NCI-H2081 treated with DMSO at 0.1 percent for 48 hours (cell line): ENCODE measurements at places on chromosomes 16 and 17.
A peak's percentile ranks its signal among the peaks of the same experiment; 100 is the strongest.

DNA sequence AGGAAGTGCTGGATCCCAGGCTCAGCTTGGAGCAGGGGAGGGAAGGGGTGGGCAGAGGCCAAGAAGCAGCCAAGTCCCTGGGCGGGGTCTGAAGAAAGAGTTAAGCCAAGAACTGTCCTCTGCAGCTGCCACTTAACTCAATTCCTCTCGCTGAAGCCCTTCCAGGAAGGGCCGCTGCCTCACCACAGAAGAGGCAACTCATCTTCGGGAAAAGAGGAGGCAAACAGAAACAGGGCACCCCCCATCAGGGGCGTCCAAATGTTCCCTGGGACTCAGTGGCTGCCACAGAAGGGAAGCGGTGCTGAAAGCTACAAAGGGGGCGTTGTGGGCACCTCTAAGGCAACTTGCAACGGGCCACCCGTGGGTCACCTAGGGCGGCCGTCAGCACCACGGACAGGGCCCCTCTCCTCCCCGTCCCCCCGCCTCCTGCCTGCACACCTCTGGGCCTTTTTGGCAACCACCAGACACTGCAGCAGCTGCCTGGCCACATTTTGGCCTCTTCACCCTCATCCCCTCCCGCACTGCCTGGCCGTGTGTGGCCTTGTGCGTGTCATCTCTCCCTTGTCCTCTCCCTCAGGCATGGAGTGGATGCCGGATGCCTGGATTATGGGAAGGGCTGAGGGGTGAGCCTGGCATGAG, 2.5 kb downstream of the TLCD3B start:
- no peak for DNase-seq

GRCh38 chr17:13158494-13159240, 140.8 kb upstream of the ELAC2 start:
- no peak for DNase-seq

DNA sequence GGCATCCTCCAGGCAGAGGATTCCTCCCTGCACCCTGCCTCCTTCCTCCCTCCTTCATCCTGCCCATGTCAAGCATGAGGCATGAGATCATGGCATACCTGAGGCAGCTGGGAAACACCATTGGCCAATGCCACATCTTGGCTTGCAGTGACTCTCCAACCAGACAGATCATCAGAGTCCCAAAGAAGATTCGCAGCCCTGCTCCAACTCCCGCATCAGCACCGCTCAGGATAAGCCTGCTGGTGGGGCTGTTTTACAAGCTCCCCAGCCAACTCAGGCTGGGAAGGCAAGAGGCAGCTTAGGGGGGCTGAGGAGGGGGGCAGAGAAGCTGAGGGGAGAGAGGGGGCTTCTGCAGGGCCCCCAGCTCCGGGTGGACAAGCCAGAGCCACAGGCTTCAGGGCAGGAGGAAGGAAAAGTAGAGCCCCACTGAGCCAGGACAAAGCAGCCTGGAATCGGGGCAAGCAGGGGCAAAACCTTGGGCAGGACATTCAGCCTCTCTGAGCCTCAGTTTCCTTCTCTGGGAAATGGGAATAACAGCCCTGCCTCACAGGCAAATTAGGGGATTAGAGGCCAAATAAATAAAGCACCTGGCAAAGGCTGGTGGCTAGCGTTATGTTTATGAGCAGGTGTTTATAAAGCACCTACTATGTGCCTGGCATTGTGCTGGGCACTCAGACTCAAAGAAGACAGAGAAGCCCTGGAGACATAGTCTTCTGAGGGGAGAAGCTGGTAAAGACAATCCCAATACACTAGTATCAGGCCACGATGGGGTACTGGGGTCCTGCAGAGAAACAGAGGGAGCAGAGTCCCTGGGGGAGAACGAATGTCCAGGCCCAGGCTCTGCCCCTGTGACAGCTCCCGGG, 88.1 kb downstream of the GOSR1 start:
- no peak for DNase-seq

- DNase-seq: no peak
Observed at GRCh38 chr17:21279582-21279981, 4.9 kb upstream of the MAP2K3 start.

DNA sequence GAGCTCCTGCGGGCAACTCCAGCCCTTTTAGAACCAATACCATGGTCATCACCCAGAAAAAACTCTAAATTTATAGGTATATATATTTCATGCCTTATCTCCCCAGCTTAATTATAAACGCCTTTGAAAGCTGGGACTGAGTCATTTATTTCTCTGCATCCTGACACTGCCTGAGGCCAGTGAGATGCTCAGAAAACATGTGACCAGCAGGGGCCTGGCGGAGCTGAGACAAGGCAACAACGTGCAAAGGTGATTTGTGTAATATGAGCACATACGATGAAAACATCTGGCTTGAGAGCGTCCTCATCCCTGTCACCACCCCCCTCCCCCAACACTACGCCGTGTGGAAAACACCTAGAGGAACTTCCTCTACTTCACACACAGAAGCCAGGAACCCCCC, 22.7 kb downstream of the NXN start:
- no peak for DNase-seq

DNA sequence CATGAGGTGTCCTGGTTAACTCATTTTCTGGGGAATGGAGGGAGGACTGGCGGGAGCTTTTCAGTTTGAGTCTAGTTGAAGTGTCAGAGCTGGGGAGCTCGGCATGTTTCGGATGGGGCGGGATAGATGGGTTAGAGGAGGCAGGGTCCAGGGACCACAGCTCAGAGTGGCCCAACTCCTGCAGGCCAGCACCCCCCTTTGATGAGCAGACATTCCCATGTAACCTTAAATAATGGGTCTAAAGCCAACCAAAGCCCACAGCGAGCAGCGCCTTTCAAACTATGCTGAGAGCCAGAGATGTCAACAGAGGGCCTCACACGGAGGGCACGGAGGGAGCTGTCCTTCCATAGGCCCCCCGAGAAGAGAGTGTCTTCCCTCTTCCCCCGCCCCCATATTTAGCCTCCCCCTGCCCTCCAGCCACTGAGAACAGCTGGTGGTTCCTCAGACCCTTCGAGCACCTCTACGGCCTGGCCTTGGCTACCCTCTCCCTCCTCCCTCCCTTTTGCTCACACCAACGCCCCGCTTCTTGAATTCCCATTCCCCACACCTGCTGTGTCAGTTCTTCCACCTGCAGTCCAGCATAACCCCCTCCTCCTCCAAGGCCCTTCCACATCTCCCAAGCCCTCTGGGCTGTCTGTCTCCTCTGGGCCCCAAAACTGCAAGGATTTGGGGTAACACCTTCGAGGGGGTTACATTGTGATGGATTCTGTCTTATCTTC, 21.8 kb downstream of the RAB11FIP4 start:
- DNase-seq: no peak

DNA sequence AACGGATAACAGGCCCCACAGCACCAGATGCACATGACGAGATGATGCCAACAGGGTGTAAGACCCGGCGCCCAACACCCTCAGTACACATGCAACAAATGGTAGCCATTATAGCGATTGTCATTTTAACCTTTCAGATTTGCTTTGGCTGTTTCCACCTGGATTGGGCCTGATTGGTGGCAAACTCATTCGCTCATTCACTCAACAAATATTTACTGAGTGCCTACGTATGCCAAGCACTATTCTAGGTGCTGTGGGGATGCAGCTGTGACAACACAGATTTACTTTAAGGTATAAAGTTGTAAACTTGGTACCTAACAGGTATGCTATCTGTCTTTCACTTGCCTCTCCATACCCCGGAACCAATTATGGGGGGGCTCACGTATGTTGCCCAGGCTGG, 66.8 kb downstream of the SRCIN1 start:
- DNase-seq: peak; percentile 98

DNA sequence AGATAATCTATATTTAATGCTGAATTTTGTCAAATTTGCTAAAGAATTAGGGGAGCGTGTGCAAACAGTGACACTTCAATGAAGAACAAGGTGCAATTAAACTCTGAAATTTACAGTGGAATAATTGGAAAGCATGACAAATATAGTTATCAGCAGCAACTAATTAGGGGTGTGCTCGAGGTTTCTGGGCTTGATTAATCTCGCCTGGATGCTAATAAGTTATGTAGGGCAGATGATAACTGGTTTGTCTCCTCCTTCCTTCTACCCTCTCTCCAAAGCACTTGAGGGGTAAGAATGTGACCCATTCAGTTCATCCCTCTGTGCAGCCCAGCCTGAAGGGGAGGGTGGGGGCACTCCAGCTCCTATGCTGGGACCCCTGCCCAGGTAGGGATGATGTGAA, 21.9 kb downstream of the MRM1 start:
- DNase-seq: no peak

- DNase-seq: no peak
Observed at GRCh38 chr17:79457376-79457775, 153.5 kb downstream of the RBFOX3 start.

GRCh38 chr17:46273541-46274236, 21.2 kb upstream of the LRRC37A start:
- no peak for DNase-seq

- DNase-seq: no peak
Observed at GRCh38 chr17:44919411-44919810, 4.1 kb upstream of the GFAP start.

DNA sequence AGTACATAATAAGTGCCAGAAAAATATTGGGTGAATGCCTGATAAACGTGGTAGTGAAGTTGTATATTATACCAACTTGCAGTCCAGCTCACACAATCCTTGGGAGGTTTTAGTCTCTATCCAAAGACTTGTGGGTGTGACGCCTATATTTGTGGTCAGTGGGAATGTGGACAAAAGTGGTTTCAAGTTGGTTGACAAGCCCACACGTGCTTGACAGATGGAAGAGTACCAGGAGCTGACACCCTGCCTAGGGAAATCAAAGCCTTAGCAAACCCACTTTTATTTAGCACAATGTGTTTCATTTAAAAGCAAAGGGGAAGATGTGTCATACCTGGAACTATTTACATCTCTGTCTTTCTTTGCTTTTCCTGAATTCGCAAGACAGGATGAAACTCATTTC, 79.0 kb downstream of the CA10 start:
- no peak for DNase-seq

GRCh38 chr16:6682142-6682811, 650.4 kb upstream of the RBFOX1 start:
- no peak for DNase-seq

- DNase-seq: no peak
Observed at GRCh38 chr16:81453091-81453728, 8.6 kb downstream of the CMIP start.

- DNase-seq: no peak
Observed at GRCh38 chr16:20866145-20866772, 33.9 kb downstream of the DCUN1D3 start.

- DNase-seq: no peak
Observed at GRCh38 chr16:749010-749409, 8.2 kb upstream of the CIAO3 start.

DNA sequence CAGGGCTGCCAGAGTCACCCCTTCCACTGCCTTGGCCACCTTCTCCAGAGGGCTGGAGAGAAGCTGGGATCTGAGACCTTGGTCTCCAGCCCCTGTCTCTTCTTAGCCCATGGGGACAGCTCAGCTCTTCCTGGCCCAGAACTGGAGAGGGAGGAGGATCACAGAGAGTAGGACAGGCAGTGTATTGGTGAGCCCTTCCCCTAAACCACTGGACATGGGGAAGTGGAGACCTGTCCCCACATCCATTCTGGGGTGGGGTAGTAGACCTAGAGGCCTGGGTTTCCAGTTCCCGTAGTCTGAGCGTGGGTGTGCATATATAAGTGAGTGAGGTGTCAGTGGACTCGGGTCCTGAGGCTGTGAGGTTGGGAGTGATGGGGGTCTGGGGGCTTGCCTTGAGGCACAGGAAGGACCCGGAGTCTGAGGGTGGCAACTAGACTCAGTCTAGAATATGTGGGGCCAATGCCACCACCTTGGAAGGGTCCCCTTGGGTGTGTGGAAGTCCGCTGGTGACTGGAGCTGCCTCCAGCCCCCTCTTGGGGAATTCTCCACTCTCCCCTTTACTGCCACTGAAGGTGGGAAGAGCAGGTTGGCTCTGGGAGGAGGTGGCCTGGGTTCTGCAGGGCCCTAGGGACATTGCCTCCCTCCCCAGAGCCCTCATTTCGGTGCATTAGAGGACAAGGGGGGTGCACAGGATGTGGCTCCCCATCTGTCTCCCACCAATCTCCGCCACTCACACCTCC, 19.9 kb downstream of the GJD3 start:
- DNase-seq: no peak

GRCh38 chr16:89574681-89575246, 794 bp upstream of the CPNE7 start:
- DNase-seq: no peak

GRCh38 chr17:356671-357434, 4.2 kb upstream of the RPH3AL start:
- no peak for DNase-seq

- no peak for DNase-seq
Observed at GRCh38 chr17:80609757-80610156, 65.1 kb downstream of the RPTOR start.

GRCh38 chr16:85253084-85253941, 141.0 kb upstream of the CIBAR2 start:
- no peak for DNase-seq

GRCh38 chr16:50208460-50208931, 55.4 kb downstream of the TENT4B start:
- DNase-seq: no peak

DNA sequence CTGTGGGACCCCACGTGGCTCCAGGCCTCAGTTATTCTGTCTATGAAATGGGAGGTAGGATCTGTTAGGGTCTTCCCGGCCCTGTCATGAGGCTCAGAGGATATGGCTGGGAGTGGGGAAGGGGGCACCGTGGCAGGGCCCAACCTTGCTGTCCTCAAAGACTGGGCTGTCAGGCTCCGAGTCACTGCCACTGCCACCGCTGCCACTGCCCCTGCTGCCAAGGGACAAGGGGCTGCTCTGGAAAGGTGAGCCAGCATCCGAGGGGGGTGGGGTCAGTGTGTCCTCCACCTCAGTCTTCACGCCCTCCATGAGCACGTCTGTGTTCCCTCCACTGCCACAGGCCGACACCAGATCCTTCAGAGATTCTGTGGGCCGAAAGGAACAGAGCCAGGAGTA, 19.2 kb downstream of the SREBF1 start:
- no peak for DNase-seq

GRCh38 chr16:13120091-13120490, 218.7 kb downstream of the SHISA9 start:
- no peak for DNase-seq

DNA sequence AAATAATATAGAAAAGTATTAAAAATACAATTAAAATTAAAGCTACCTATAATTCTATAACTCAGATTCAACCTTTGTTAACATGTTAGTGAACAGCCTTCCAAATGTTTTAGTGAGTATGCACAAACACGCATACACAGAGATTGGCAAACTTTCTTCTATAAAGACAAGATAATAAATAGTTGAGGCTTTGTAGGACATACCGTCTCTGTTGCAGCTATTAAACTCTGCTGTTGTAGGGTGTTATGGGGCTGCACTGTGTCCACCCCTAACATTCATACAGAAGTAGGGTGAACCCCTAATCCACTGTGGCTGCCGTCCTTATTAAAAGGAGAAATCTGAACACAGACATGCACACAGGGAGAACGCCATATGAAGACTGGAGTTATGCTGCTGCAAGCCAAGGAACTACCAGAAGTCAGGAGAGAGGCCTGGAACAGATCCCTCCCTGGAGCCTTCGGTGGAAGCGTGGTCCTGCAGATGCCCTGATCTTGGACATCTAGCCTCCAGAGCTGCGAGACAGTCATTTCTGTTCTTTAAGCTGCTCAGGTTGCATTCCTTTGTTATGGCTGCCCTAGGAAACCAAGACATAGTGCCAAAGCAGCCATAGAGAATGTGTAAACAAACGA, 383.2 kb downstream of the GRIN2A start:
- no peak for DNase-seq
